ENCODE measurements at places on chromosomes 7 and 10. TPM values are rescaled to one million over a fixed set of nuclear protein-coding genes. Genes with fewer than 3 reads are reported as not detected.

- no peak for DNase-seq
Measured at GRCh38 chr10:14302035-14302434, 28.7 kb downstream of the FRMD4A start.

The KIAA1549 gene
- total RNA-seq = 20.2 TPM

- DNase-seq = no peak
Measured at GRCh38 chr10:34864149-34865067, 49.3 kb upstream of the PARD3 start.

The USP54 gene
- 52.4 TPM for total RNA-seq

The PGAM2 gene
- total RNA-seq = 4.2 TPM

- DNase-seq = no peak
Measured at GRCh38 chr10:44435196-44435595, 50.3 kb upstream of the CXCL12 start.

The AKR1D1 gene
- total RNA-seq = not detected

DNA sequence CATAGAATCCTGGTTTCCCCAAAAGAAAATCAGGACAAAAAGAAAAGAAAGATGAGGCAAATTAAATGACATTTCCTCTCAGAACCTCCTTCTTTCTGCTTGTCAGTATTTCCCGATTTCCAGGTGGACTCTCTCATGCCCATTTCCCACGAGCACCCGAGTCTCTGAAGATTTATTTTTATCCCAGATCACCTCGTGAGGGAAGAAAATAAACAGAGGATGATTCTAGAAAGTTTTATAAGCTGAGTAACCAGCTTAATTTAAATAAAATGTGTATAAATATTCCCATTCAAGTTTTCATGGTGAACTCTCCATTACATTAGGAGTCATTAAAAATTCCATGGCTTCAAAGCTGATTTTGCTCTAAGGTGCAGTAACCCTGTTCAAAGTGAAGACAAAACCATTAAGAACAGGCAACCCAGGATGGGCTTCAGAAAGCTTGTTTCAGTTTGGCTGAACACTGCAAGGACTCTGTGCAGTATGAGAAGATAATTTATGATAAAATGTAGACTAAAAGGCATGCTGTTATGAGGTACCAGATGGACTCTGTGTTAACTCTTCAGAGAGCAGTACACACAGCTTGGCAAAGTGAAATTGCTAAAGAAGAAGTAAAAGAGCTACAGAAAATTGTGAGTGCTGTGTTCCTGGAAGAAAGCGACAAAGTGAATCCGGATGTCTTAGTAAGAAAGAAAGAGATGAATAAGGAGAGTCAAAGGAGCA, 521.3 kb upstream of the LRRN3 start:
- no peak for DNase-seq

GRCh38 chr7:159192725-159193453, 48.2 kb upstream of the VIPR2 start:
- DNase-seq = no peak

- DNase-seq = no peak
Measured at GRCh38 chr10:865257-865656, 66.2 kb downstream of the LARP4B start.

DNA sequence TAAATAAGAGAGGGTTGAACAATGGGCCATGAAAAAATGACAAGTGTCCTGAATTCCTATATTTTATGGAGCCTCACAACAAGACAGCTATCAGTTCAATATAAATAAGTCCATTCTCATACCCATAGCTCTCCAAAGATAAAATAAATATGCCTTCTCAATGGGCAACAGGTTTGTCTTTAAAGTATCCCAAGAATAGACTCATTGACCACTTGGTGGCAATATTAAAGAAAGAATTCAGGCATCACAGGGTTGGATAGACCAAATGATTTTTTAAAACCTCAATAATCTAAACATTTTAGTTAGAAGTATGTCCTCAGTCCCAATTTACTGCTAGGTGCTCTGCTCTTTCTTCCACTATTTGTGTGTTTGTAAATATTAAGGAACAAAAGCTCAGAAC, 165.1 kb upstream of the WNT16 start:
- no peak for DNase-seq

DNA sequence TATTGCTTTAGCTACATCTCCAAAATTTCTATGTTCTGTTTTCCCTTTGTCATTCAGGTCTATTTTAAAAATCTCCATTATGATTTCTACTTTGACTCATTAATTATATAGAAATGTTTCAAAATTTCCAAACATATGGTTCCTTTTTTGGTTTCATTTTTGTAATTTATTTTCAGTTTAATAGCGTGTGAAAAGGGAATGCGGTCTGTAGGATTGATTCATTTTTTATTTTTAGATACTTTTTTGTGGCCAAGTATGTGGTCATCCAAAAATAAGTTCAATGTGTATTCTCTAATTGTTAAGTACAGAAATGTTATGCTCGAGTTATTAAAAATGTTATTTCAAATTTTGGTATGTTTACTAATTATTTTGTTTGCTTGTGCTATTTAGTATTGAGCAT, 72.5 kb upstream of the ANKRD1 start:
- DNase-seq = no peak
